ENCODE measurements at places on chromosomes 7 and 10.
A peak's percentile ranks its signal among the peaks of the same experiment; 100 is the strongest.

GRCh38 chr10:84375011-84375410 is 46.6 kb downstream of the CCSER2 start:
- peak; percentile 42 for DNase-seq

GRCh38 chr10:129977794-129978193 is 13.7 kb upstream of the EBF3 start:
- DNase-seq, result no peak

- DNase-seq, result no peak
Observed at GRCh38 chr10:95445223-95445836, 115.8 kb downstream of the SORBS1 start.

DNA sequence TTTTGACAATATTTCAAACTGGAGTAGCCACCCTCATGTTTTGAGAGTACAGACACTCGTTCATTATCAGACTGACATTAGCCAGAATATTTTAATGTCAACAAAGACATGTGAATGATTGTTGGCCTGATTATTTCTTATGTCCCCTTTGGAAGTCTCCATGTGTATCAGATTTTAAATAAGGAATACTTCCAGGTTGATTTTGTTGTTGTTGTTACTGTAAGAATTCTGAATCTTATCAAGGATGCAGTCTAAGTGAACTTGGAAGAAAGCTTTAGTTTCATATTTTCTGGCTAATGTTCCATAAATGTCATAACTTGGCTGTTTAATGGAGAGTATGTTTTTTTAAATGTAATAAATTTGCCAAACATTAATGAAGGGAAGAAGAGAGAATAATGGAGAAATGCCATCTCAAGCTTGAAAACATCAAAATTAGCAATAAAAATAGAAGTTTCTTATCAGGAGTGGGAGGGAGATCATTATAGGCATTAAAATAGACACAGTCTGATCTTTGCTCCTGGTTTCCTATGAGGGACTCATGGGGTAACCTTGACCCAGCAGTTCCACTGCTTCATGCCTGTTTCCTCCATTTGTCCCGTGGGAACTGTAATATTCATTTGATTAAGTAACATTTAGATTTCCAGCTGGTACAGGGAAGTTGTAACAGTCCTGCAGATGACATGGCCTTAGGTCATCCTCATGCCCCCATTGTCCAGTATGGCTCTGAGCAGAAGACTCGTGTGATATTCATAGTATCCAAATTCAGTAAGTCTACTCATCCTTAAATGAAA is 122.4 kb upstream of the KIAA1217 start:
- DNase-seq, result no peak

GRCh38 chr7:140901941-140902302 is 22.8 kb downstream of the BRAF start:
- no peak for DNase-seq

DNA sequence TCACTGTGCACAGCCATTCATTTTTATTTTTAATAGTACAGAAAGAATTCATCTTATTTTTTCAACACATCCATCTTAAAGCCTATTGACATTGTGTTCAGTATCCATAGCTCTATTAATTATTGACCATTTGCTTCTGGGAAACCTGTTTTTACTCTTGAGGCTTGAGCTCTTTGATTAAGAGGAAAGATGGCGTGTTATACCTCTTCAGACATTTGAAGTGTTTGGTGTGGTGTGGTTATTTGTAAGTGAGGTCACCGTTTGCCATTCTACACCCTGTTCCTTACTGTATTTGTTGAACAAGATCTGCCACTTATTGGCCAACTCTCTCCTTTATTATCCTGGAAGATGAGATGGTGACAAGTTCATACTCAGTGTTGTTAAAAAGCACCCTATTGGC is 18.4 kb downstream of the C7orf57 start:
- no peak for DNase-seq

DNA sequence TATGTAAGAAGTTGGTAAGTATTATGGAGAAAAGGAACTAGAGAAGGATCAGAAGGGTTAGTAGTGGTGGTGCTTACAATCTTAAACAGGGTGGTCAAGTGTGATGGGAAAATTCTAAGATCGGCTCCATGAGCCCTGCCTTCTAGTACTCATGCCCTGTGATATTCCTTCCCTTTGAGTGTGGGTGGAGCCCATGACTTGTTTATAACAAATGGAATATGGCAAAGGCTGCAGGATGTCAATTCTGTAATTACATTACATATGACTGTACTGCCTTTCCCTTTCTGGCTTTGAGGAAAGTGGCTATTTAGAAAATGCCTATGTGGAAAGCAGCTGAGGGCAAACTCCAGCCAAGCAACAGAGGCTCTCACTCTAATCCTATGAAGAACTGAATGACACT is 309.6 kb downstream of the AGMO start:
- DNase-seq, result no peak

DNA sequence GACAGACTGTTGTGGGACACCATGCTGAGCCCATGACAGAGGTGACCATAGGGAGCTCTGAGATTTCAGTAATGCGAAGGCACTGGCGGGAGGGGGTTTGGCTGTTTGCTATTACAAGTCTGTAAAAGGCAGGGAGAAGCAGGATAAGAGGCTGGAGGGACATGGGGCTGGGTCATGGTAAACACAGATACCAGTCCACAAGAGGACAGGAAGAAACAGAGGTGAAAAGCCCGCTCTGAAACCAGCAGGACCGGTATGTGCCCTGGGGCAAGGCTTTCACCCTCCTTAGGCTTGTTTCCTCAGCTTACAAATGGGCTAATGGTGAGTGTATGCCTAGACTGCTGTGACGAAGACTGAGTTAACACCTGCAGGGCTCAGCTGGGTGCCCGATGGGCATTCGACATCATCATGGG is 34.1 kb downstream of the ANXA11 start:
- no peak for DNase-seq

DNA sequence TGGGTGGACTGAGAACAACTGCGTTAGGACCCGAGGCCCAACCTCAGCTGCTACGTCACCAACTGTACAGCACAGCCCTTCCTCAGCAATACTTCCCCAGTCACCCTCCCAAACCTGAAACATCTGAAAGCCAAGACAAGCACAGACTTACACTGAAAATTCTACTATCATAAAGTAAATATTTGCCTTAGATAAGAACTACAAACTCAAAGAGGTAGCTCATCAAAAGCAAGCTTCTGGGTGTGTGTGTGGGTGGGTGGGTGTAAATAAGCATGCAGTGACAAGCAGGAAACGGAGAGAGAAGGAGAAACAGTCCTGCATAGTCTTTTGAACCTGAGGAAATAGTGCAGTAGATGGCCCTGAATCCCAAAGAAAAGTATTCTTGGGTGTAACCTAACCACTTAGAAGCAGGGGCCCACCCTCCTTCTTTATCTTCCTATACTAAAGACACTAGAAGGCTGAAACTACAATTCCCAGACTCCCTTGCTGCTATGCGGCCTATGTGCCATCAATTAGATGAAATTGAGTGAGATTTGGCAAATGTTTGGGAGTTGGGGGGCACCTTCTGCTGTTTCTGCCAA is 18.7 kb downstream of the SLC25A13 start:
- no peak for DNase-seq

DNA sequence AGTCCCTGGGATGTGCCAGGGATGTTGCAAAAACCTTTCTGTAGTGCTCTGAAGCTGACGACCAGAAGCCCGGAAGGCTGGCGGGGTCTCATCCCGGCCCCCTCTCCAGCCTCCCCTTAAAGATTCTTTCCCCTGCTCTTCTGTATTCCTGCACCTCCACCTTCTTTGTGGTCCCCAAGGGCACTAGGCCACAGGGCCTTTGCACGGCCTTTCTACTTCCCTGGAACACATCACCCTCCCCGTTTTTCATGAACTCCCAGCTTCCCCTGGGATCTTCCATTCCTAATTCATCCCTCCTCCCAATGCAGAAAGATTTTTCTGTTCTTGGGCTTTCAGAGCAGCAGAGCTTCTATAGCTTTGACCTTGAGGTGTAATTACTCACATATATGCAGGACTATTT is 127.0 kb downstream of the CDH23 start:
- DNase-seq, result no peak

DNA sequence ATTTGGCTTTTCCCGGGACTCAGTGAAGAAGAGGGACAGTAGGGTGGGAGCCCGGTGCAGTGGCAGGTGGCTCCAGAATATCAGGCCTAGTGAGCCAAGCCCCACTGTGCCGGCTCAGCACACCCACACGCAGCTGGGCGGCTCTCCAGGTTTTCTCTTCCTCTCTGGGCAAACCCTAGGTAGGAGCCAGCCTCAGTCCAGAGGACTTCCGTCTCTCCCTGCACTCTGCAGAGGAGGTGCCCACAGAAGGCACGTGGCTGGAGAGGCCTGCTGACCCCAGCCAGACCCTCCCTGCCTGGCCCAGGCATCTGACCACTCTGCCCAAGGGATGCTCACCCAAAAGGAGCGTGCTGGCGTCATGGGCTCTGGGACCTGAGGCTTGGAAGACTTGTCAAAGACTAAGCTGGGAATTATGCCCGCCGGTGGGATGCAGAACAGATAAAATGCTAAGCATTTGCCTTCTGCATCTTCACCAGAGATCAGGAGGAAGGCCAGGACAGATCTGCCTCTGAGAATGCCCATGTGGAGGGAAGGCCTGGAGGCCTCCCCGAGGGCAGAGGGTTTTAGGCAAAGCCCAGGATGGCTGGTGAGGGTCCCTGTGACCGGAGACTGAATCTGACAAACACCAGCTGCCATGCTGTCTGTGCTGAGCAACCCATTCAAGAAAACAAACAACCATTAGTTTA is 40.2 kb downstream of the TCERG1L start:
- DNase-seq, result no peak
